ENCODE measurements at places on chromosomes 1 and 21.

- no peak for DNase-seq
These were observed 395.9 kb upstream of the CAMK1G start for GRCh38 chr1:209187589-209187988.

GRCh38 chr1:108154314-108154713 lies 45.8 kb downstream of the SLC25A24 start:
- DNase-seq = no peak

- DNase-seq = no peak
These were observed 52.8 kb upstream of the GNG4 start for GRCh38 chr1:235702412-235702811.

DNA sequence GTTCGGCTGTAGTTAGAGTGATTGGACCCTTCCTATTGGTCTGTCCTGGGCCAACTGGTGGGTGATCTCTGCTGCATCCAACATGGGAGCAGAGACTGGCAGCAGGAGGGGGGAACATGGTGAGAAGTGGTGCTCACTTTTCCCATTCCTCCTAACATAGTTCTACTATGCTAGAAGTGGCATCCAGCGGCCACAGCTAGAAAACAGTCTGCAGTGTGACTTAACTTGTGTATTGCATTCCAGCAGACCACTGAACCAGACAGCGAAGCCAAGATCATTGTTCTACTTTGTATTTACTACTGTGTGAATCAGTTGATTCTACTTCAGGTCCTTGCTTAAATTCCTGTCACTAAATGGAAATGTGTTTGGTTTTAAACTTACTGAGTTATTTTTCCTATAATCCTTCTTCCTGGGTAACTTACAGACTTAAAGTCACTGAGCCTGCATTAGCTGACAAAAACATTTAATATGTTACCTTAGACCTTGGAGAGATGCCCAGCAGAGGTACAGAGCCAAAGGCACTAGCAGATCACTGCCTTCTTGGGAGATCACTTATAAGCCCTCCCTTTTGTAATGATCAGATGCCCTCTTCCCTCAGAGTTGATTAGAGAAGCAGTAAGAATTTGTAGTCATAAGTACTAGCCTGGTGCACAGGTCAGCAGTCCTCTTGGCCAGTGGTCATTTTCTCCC lies 8.2 kb downstream of the FABP3 start:
- no peak for DNase-seq

- no peak for DNase-seq
These were observed 18.8 kb downstream of the SSBP3 start for GRCh38 chr1:54387419-54387818.

GRCh38 chr1:17636612-17637011 lies 97.1 kb downstream of the ARHGEF10L start:
- DNase-seq = no peak

- DNase-seq = peak; percentile 98
These were observed 40.3 kb downstream of the KIF1B start for GRCh38 chr1:10250663-10251062.

- DNase-seq = peak; percentile 52
These were observed 1.1 kb downstream of the SERBP1 start for GRCh38 chr1:67429011-67429527.

DNA sequence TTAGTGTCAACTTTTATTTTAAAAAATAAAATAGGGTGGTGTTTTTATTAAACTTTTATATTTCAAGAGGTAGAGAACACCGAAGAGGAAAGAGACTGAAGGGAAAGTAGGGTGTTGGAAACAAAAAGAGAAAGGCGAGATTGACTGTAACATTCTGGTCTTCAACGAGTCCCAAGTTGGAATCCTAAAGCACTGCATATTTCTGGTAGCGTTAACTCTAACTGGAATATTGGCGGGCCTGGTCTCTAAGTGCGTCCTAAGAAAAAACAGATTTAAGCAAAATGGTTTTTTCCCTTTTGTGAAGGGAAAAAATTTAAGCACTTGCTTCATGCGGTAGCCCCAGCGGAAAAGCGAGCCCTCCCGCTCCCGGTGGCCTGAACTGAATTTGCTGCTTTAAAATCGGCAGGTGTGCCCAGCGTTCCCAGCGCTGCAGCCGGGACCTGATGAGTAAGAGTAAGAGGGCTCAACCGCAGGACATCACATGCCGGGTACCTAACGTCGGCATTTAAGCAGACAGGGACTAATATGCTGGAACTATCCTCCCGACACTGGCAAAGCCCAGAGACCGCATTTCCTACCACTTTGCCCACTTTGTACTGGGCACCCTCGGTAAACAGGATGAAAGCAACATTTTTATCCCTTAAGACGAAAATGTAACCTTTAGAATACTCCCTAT lies 30.5 kb upstream of the NFIA start:
- DNase-seq = no peak

GRCh38 chr1:211327346-211327921 lies 801 bp downstream of the TRAF5 start:
- peak; percentile 81 for DNase-seq

DNA sequence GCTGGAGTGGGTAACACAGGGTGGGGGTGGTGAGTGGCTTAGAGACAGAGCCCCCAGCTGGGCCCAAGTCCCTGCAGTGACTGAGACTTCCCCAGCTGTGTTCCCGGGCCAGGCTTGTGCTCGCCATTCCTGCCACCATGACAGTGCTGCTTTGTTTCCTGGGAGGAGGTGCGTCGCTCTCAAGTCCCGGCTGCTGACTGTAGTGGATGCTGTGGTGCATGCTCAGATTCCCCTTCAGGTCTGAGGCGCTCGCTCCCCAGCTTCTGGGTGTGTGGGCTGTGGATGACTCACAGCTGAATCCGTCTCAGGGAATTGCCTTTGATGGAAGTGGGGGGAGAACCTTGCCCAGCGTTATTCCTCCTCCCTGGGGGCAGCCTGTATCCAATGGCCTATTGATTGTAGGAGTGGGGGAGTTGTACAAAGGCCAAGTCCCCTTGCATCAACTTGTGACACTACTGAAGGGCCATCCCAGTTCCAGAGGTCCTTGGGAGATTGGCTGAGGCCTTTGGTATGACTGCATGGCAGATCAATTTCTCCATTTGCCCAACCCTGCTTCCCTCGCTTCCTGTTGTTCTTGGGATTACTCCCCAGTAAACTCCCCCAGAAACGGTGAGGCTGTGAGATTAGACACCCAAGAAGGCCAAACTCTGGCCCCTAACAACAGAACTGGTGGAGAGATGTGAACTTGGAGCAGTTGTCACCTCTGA lies 17.8 kb upstream of the POU3F1 start:
- no peak for DNase-seq

DNA sequence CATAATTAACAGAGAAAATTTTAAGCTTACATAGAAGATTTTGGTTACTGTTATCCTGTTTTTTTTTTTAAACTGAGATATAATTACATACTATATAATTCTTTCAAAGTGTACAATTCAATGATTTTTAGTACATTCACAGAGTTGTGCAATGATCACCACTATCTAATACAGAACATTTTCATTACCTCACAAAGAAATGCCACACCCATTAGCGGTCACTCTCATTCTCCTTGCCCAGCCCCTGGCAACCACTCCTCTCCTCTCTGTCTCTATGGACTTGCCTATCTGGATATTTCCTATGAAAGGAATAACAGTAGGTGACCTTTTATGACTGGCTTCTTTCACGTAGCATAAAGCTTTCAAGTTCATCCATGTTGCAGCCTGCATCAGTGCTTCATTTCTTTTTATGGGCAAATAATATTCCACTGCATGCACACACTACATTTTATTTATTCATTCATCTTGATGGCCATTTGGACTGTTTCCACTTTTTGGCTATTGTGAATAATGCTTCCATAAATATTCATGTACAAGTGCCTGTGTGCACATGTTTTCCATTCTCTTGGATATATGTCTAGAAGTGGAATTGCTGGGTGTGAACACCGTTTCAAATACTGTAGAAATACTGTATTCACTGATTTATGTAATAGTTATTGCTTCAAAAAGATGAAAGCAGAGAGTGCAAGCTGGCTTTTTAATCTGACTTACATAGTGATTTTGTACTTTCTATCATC lies 26.5 kb downstream of the TAF5L start:
- no peak for DNase-seq

DNA sequence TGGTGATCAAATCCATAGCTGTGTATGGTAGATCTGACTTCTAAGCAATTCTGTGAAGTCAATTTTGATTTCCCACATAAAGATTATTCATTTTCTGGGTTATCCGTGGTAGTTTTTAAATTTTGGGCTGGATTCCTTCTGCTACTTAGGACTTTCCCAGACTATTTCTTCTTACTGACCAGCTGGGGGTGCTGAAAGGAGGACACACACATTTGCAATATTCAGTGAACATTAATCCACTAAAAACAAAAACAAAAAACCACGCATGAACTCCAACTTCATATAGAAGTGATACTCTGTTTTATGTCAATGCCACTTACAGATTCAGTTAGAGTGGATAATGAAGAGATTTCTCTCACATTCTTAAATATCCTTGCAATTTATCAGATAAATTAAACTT lies 105.4 kb downstream of the KCTD3 start:
- no peak for DNase-seq

GRCh38 chr1:220787069-220787619 lies 431 bp downstream of the MTARC1 start:
- peak; percentile 64 for DNase-seq

GRCh38 chr1:8154621-8155052 lies 128.5 kb upstream of the ERRFI1 start:
- peak; percentile 21 for DNase-seq

DNA sequence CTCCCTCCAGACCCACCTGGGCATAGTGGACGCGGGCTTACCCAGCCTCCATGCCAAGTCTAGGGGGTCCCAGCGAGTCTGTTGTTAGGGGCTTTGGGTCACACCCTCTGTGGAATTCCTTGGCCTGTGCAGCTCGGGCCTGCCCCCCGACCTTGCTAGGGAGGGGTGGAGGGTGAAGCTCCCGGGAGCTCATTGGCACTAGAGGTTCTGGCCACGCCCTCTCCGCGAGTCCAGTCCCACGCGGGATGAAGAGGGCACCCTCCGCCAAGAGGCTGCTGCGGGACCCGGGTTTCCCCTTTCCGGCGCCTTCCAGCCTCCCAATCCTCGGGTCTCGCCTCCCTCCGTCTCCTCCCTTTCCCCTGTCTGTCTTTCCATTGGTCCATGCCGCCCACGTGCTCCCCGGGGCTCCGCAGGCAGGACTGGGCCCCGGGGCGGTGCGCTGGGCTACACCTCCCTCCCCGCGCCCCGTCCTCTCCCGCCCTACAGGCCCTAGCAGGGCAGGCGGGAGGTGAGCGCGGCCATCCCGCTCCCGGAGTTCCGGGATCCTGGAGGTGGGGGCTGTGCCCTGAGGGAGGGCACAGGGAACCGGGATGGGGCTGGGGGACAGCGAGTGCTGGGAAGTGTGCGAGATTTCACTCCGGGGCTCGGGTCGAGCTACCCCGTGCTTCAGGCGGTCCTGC lies 3.5 kb downstream of the RUSC1 start:
- peak; percentile 98 for DNase-seq

- no peak for DNase-seq
These were observed 491.1 kb upstream of the LRRC7 start for GRCh38 chr1:69076631-69077030.

DNA sequence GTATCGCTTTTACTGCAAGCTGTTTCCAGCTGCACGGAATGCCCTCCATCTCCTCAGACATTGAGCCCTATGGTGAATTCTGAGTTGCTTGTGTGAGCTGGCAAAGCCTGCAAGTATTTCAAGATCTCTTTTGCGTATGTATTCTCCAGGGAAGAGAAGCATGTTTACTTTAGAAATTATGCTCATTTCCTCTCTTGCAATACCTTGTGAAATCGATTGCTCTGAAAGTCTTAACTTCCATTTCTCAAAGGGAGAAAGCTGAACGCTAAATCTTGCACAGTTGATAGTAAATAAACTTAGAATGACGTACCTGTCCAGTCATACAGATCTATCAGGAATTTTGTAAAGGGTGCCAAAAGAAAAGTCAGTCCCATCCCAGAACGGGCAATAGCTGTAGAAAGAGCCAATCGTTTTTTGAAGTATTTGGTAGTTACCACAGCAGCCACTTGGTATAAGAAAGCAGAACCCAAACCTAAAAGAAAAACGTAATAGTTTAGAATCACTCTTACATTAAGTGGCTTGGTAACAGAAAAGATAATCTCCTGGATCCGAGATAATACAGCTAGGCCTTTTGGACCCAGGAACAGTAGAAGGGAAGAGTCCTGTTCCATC lies 10.0 kb downstream of the SLC16A4 start:
- no peak for DNase-seq

- no peak for DNase-seq
These were observed 190.1 kb downstream of the HLX start for GRCh38 chr1:221069178-221069903.

GRCh38 chr1:67948151-67949080 lies 102.0 kb downstream of the DIRAS3 start:
- DNase-seq = peak; percentile 41

DNA sequence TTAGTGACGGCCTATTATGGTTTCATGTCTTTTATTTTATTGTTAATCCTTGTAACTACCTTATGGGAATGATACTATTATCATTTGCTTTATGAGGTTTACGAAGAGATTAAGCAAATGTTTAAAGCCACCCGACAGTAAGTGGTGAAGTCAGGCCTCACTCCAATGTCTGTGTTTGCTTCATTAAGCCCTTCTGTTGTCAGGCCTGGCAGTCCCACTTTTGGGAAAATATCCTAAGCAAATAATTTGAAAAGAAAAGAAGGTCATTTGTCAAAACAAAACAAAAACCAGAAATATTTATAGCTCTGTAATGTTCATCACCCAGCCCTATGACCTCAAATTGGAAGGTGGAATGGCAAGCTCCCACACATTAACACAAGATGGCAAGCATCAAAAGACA lies 40.7 kb upstream of the USP24 start:
- DNase-seq = peak; percentile 21

- no peak for DNase-seq
These were observed 14.6 kb upstream of the PAPPA2 start for GRCh38 chr1:176448340-176448739.

- peak; percentile 61 for DNase-seq
These were observed 3.5 kb upstream of the TIAM1 start for GRCh38 chr21:31347435-31348032.

GRCh38 chr1:43067977-43068751 lies 103.9 kb downstream of the EBNA1BP2 start:
- peak; percentile 59 for DNase-seq
